Psoas muscle (tissue), 8 donors: ENCODE measurements at places on chromosomes 6 and 20. TPM values are rescaled to one million over a fixed set of nuclear protein-coding genes. Genes with fewer than 3 reads are reported as not detected.
A peak's percentile ranks its signal among the peaks of the same experiment; 100 is the strongest.

DNA sequence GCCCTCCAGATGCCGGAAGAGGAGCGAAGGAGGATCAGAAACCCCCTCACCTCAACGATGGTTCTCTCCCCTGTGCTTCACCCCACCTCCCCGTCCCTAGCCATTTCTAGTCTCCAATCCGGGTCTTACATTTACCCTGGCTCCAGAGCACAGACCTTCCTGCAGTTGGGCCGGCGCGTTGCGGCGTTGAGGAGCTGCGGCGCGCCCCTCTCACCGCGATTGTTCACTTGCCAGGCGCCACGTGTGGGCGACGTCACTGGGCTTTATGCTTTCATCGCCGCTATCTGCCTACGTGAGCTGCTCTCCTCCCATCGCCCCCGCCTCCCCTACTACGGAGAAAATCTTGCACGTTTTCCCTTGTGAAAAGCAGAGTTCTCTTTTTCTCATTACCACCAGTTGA, at the start of gene CRISP2:
CRISP2 (minus strand) TSS at position 198 of the 400 bp plus-strand sequence. CDS start 4,347 bp downstream, outside the sequence.
- DNase-seq: no peak

GRCh38 chr20:25057234-25058050, 497 bp downstream of the ACSS1 start:
- peak; percentile 85 for DNase-seq

The RAET1L gene
- total RNA-seq: not detected

- no peak for DNase-seq
Observed at GRCh38 chr6:34520645-34521462, 35.3 kb downstream of the SPDEF start.

- no peak for DNase-seq
Observed at GRCh38 chr20:634148-634925, 18.7 kb downstream of the SRXN1 start.

The ARMC2 gene
- total RNA-seq: 2.6 TPM

The TP53TG5 gene
- total RNA-seq: not detected

DNA sequence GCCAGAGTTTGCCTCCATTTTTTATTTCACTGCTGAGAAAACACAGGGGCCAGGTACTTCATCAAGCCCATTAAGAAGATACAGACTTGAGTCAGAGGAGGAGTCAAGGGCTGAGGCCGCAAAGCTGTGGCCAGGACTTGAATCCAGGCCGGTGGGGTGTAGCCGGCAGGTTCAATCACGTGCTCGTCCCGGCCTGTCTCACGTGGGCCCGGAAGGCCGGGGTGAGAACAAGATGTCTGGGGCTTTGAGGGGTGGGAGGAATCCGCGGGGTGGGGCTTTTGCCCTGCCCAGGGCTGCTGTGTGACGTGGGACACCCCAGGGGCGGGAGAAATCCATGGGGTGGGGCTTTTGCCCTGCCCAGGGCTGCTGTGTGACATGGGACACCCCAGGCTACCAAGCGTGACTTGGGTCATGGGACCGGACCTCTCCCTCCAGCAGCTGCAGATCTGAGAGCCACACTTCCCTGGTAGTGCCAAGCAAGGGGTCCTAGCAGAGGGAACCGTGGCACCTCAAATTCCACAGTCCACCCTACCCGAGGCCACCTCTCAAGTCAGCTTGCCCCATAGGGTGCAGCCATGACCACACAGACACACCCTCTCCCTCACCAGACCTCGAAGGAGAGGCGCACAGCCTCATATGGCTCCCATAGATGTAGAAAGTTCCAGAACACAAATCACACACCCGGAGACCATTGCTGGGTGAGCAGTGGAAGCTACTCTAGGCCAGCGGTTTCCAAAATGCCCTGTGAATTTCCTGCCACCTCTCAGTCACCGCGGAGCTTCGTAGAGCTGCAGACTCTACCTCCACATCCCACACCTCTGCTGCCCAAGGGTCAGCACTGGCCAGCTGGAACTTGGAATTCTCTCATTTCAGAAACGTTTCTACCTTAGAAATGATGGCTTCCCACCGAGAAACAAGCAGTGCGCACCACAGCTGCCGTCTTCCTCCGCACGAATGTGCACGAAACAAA, 156.1 kb downstream of the DLL1 start:
- no peak for DNase-seq

GRCh38 chr20:38115205-38115604, 49.9 kb downstream of the TGM2 start:
- DNase-seq: no peak

DNA sequence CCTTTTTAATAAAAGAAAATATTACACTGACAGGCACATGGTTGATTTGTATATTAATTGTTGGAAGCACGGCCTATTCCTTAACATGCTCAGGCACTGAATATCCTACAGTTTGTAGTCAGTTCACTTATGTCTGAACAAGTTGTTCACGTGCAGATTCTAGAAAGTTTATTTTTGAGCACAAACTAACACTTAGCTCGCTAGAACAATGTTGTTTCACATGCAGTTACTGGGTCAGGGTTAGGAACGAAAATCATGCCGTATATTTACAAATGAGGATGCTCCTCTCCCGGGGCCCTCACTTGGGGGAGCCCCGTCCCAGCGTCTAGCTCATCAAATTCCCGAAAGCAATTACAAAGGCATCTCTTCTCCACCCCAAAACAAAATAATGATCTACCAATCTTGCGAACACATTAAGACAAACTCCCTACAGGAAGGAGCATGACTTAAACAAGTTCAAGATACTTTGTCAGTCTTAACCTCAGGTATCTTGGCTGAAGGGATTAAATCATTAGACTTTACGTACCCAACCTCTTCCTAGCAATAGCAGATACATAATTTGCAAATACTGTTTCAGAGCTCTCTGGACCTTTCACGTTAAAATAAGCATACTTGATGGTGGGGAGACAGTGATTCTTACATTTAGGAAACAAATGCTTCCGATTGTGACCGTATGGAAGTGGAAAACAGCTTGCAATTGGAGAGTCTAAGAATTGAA, 1.5 kb downstream of the MAP7 start:
- DNase-seq: no peak

The ATP5F1E gene
- 88.5 TPM for total RNA-seq

GRCh38 chr6:80245043-80245442, 138.6 kb downstream of the BCKDHB start:
- no peak for DNase-seq

- no peak for DNase-seq
Observed at GRCh38 chr20:58040447-58041290, 187.8 kb downstream of the ANKRD60 start.

- no peak for DNase-seq
Observed at GRCh38 chr20:8357703-8358102, 225.6 kb downstream of the PLCB1 start.

The GLP1R gene
- total RNA-seq: not detected

GRCh38 chr6:13390658-13391057, 62.3 kb upstream of the TBC1D7 start:
- no peak for DNase-seq

The CLVS2 gene
- 2.5 TPM for total RNA-seq
